ENCODE measurements at places on chromosomes 1 and 21.

GRCh38 chr1:202143768-202144401, 652 bp downstream of the ARL8A start:
- DNase-seq, result peak; percentile 30

GRCh38 chr1:227557962-227558725, 5.2 kb upstream of the ZNF678 start:
- DNase-seq, result no peak

DNA sequence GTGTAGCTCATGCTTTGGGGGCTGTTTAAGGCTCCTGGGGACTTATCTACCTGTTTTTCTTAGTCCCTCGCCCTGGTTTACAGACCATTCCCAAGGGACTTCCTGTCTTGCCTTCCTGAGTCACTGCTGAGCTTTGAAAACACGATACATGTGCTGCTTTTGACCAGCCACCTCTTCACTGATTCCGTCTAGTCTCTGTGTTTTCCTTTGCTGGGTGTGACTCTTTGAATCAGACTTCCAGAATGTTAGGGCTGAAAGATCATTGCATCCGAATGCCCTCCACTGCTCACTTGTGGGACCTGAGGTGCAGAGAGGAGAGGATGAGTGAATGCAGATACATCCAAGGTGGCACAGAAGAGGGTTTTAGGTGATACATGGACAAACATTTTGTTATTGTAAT, 35.4 kb upstream of the CITED4 start:
- peak; percentile 37 for DNase-seq

GRCh38 chr1:36910886-36911540, 123.3 kb downstream of the GRIK3 start:
- no peak for DNase-seq

GRCh38 chr1:72003092-72003491, 279.2 kb downstream of the NEGR1 start:
- no peak for DNase-seq

DNA sequence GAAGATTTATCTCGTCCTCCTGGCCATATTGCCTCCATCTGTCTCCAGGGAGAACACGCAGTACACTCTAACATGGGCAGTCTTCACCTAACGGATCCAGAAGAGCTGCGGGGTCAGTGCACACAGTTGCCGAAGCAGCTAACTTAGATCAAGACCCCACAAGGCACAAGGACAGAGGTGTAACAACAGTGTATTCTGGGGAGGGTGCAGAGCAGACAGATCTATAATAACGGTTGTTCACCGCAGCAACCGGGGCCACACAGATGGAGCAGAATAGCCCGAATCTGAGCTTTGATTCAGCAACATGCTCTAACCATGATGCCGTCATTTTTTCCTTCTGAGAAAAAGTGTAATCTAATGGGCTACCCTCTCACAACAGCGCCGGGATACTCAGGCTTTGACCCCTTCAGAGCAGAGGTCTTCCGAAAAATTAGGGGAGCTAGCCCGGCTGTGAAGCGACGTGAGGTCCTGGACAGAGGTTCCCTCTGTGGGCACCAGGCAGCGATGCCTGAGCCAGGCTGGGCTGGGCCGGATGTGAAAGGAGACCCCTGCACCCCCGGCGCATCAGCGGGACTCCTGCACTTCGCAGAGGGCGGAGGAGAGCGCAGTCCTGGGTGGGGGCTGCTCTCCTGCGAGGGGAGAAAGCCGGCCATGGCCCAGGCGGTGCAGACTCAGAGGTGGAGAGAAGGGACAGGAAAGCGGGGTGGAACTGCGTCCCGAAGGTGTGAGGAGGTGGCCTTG, 57.5 kb downstream of the BCL9 start:
- no peak for DNase-seq

GRCh38 chr1:246860401-246860800, 71.3 kb downstream of the AHCTF1 start:
- no peak for DNase-seq
